ENCODE measurements at places on chromosomes 5 and 9.

DNA sequence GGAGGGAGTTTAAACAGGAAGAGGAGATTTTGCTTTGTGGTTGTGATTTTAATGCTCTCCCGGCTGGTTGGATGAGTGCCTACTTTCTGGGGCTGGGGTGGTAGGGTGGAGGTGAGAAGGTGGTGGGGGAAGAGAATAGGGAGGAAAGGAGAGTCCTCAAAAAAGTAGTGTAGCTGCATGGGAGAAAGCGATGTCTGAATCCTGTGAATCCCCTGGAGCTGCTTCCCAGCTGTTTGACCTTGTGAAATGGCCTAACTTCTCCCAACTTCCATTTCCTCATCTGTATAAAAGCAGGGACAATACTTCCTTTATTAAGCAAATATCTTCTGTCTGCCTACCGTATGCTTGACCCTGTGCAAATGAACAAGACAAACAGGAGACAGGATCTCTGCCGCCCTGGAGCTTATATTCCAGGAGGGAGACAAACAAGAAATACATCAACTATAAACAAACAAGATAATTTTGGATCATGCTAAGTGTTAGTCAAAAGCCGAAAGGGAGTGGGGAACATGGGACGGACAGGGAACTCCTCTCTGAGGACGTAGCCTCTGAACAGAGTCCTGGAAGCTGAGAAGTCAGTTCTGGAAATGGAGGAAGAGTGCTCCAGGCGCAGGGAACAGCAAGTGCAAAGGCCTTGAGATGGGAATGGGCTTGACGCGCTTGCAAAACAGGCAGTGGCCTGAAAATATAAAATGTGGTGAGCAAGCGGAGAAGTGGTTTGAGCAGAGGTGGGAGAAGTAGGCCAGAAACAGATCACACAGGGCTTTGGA, 103.5 kb downstream of the SPRY4 start:
- no peak for DNase-seq

- no peak for DNase-seq
Observed at GRCh38 chr5:154945695-154946301, 4.9 kb downstream of the MRPL22 start.

GRCh38 chr9:8850914-8851313, 1051.3 kb upstream of the DMAC1 start:
- DNase-seq, result no peak

GRCh38 chr5:128408622-128409021, 129.4 kb downstream of the FBN2 start:
- no peak for DNase-seq

DNA sequence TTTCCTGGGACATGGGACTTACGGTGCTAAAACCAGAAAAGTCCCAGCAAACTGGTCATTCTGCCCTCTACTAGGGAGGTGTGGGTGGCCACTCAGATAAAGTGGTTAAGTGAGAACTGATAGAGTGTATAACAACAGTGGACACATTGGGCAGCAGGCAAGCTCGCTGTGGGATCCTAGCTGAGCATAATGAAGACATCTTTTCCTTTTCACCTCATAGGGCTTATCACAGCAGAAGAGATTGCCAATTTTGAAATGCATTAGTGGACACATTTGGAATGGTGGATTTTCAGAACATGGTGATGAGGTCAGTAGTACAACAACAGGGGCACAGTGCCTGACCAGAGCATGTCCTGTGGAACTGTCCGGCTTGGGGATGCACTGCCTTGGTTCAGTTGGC, 477.1 kb upstream of the KIF2A start:
- DNase-seq, result no peak

- no peak for DNase-seq
Observed at GRCh38 chr5:146718609-146719008, 159.9 kb downstream of the PPP2R2B start.

DNA sequence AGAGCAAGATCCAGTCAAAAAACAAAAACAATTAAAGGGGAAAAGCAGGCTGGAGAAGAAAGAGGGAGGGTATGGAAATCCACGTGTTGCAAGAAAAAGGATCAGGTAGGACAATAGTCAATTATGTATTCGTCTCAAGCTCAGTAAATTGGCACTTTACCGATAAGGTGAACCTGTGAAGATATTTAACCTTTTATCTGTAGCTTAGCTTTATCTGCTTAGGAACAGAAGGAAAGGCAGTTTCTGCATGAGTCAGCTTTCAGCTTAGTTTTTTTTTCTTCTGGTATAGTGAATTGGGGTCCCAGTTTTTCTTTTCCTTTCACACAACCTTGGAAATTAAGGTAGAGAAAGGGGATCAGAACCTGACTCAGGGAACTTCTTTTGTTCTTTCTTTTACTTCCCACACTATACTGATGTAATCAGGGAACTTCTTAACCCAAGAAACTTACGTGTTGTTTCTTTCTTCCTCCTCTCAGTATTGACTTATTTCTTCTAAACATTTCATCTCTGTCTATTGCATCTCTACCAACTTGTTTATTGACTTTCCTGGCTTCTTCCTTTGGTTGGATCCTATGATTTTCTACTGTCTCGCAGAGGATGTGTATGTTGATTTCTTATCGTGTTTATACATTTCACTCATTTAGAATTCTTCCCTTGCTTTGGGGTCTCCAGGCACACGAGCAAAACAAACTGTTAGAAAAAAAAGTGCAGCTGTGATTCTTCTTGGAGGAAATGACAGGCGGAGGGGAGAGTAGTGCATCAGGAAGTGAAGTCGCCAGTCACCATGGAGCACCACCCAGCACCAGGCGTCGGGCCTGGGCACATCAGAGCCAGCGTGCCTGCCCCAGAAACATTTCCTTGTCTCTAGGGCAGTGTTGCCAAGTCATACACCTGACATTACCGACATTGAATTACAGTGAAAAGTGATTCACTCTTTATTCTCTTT, 123.0 kb upstream of the LHFPL2 start:
- DNase-seq, result no peak

DNA sequence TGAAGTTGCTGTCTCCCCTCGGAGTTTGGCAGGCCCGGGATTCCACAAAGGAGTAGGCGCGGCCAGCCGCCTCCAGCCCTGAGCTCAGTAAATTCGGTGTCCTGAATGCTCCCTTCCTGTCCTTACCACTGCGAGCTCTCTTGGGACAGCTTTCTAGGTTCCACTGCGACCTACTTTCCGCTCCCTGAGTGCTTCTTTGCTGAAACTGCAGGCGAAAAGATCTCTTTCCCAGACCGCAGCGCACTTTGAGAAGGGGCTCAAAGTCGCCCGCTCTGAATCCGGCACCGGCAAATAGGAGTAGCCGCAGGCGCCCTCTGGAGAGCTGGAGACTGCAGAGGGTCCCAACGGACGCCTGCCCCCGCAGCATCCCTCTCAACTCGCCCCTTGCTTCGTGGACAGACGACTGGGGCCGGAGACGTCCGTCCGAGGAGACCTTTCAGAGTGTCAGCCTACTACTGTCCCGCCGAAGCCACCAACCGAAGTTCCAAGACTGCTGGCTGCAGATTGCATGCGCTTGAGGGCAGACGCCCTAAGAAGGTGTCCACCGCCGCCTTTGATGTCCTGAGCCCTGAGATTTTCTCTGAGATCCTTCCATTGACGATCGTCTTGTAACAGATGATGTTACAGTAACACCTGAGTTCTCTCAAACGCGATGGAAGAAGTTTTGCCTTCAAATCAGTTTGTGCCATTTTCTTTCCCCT, 96.0 kb downstream of the ANXA2R start:
- DNase-seq, result no peak

GRCh38 chr9:38371495-38371894, 21.0 kb upstream of the ALDH1B1 start:
- no peak for DNase-seq

GRCh38 chr9:125649315-125649714, 57.7 kb downstream of the MAPKAP1 start:
- DNase-seq, result peak; percentile 26

- DNase-seq, result no peak
Observed at GRCh38 chr9:5580650-5581049, 48.3 kb upstream of the RIC1 start.

DNA sequence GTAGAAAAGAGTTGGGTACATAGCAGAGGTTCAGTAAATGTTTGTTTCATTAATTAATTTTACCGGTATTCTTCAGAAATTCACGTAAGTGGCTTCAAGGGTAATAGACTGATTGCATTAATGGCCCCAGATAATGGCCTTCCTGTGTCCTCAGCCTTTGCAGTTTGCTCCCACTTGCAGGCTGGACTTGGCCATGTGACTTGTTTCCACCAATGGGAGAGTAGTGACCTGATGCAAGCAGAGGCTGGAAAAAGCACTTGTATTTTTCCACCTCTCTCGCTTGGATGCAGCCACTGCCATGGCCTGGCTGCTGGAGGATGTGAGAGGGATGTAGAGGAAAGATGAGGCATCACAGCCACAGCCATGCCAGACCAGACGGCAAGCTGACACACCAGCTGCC, 480.9 kb downstream of the CDK5RAP2 start:
- no peak for DNase-seq

GRCh38 chr9:81619353-81620001, 69.9 kb downstream of the TLE1 start:
- no peak for DNase-seq

GRCh38 chr5:53276825-53277224, 167.3 kb upstream of the MOCS2 start:
- no peak for DNase-seq

- DNase-seq, result no peak
Observed at GRCh38 chr5:157476702-157477408, 16.8 kb downstream of the NIPAL4 start.

DNA sequence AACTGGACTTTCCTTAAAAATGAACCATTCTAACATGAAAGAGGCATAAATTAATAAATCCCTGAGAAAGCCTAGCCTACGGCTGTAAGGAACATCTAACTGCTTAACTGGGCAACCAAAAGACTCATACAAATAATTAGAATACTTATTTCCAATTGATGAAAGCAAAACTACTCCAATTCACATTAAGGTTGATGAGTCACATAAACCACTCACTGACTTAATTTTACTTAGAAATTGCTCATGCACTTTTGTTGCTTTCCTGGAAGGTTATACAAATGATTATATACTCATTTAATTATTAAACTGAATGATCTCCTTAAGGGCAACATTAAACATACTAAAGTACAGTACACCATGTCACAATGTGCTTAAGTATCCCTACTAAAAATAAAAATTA, 101.9 kb downstream of the NFIB start:
- DNase-seq, result no peak

- DNase-seq, result no peak
Observed at GRCh38 chr9:125854553-125855275, 107.5 kb downstream of the PBX3 start.

DNA sequence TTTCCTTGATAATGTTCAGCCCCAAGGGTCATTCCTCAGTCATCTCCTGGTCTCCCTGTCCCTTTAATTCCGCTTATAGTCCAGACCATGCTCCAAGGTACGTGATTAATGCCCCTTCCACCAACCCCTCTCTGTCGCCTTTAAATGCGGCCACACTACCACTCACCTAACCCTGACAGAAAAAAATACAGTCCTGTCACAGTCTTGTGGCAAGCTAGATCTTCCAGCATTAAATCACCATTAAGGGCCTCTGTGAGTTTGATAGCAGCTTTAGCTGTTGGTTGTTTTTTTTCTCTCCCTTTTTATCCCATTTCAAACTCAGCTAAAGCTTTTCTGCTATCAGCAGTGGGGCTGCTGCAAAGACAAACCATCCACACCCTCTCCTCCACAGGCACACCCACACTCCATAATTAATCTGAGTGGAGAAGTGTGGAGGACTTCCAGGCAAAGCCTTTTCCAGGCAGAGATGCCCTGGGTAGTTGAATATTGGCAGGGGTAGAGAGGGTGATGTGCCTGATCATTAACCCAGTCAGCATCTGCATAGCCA, 522.7 kb upstream of the CLINT1 start:
- no peak for DNase-seq

- no peak for DNase-seq
Observed at GRCh38 chr5:21221616-21222015, 1233.6 kb upstream of the CDH18 start.

DNA sequence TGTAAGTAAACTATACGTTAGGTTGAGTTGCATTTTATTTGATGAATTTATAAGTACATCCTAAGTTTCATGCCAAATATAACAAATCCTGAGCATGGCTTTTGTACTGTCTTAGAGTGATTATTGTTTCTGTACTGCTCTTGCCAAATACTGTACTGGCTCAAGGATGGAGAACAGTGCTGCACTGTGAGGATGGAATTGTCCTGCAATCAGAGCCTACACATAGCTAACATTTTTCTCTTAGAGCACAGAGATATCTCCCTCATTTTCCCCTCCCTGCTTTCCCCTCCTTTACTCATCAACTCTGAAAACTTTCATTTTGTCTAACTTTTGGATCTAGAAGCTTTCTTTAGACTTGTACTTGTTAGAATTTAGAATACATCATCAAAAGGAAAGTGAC, 28.3 kb downstream of the LRRC70 start:
- no peak for DNase-seq

DNA sequence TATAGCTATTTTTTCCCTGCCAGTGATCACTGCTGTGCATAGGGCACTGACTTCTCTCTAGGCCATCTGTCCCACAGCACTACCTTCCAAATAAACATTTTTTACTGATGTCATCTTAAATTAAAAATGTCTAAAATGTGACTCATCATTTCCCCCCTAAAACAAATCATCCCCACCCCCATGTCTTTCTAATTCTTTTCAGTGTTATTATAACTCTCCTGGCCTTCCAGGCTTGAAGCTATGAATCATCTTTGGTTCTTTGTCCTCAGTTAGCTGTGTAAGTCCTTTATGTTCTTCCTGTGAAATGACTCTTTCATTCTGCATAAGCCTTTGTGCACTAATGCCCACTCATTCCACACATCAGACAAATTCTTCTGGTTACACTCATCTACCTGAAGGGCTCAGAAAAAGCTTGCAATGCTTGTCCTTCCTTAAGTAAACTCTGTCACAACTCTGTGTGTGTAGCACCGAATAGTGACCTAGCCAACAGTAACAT, 78.1 kb downstream of the CFAP95 start:
- DNase-seq, result no peak

DNA sequence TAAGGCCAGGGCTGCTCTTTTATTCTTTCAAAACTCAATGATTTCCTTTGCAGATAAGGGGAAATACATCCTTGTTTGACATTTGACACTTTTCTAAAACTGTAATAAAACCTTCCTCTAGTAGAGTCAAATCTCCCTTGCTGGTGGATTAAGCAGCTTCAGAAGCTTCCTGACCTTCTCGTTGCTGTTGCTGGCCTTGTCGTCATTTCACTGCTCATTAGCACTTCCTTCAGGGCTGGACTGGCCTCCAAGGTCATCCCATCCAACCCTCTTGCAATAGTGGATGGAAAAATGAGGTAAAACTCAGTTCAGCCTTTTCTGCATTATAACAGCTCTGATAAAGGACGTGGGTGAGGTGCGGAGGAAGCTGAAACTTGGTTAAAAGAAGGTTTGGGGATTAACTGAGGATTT, 1.1 kb upstream of the ADAMTSL1 start:
- DNase-seq, result no peak

All from stimulated activated CD4-positive, alpha-beta T cell treated with anti-CD3 and anti-CD28 coated beads, Interleukin-15, amount 100 ng/mL, for 48 hours (primary cell).